ENCODE measurements at places on chromosomes 4 and X.

DNA sequence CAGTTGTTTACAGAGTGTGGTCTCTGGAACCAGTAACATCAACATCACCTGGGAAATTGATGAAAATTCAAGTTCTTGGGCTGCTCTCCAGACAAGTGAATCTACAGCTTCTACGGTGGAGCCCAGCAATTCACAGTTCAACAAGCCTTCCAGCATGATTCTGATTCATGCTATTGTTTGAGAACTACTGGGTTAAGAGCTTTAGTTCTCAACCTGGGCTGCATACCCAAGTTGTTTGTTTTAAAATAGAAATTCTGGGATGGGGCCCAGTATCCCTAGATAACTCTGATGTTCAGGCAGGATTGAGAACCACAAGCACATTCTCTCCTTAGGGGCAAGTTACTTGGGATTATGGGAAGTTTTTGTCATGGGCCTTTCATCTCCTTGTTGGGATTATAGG lies 37.9 kb upstream of the PGK1 start:
- no peaks in the 10 kb centered on the region for H3K4me1 ChIP-seq
- no peaks in the 10 kb centered on the region for H3K27me3 ChIP-seq
- no peaks in the 10 kb centered on the region for H3K36me3 ChIP-seq

GRCh38 chrX:86047174-86047935 lies at the start of gene CHM:
Gene CHM (minus strand): TSS chrX:86047558. CDS start chrX:86047532, 26 bp downstream.
- peaks cover 3% of the 10 kb centered on the region for H3K27me3 ChIP-seq
- H3K36me3 ChIP-seq = no peaks in the 10 kb centered on the region
- peak within 1 kb of the TSS; percentile 84 for H3K27ac ChIP-seq
- peak within 1 kb of the TSS; percentile 98 for H3K4me3 ChIP-seq

DNA sequence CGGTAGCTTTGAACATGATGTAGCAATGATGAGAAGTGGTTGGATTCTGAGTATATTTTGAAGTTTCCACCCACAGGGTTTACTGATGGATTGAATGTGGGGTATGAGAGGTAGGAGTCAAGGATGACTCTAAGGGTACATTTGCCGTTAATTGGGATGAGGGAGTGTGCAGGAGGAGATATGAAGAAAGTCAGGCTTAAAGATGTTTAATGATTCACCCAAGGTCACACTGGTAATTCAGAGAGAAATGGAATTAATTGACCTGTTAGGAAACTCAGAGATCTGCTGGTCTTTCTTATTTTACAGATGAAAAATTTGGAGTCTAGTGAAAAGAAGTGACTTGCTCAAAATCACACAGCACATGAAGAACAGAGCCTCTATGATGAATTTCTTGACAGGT lies 390.7 kb downstream of the GBA3 start:
- H3K4me1 ChIP-seq = no peaks in the 10 kb centered on the region
- H3K36me3 ChIP-seq = no peaks in the 10 kb centered on the region

DNA sequence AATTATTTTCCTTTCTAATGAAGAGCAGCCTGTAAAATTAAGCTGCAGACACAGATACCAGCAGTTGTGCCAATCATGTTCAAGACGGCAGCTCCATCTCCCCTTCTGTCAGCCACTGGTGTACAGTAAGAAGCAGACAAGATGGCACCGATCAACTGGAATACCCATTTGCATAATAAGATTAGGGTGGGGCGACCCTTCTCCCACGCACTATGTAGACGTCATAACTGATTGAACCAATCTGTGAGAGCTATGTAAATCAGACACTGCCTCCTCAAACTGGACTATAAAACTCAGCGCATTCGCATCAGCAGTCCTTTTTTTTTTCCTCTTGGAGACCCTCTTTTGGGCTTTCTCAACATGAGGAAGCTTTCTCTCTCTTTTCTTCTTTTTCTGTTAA lies 40.4 kb upstream of the INTS6L start:
- no peaks in the 10 kb centered on the region for H3K4me1 ChIP-seq
- H3K36me3 ChIP-seq = no peaks in the 10 kb centered on the region
- H3K27me3 ChIP-seq = no peaks in the 10 kb centered on the region

DNA sequence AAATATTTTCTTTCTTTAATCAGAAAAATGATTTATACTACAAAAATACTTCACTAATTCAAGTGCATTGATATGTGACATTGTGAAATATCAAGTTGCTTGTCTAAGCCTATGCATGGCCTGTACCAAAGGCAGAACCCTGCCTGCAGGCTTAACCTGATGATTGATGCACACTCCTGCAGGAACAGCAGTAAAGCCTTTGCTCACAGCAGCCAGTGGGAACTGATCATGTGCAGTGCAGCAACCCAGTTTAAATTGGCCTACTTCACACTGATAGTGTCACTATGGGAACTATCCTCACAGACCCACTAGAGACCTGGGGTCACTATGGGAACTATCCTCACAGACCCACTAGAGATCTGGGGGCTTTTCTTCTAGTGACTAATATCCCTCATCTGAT lies 603.8 kb downstream of the RAPGEF2 start:
- DNase-seq = no peak
- H3K4me1 ChIP-seq = no peaks in the 10 kb centered on the region
- H3K36me3 ChIP-seq = no peaks in the 10 kb centered on the region

Data from CD4-positive, CD25-positive, alpha-beta regulatory T cell (primary cell).